ENCODE measurements at places on chromosomes 13 and 19.

DNA sequence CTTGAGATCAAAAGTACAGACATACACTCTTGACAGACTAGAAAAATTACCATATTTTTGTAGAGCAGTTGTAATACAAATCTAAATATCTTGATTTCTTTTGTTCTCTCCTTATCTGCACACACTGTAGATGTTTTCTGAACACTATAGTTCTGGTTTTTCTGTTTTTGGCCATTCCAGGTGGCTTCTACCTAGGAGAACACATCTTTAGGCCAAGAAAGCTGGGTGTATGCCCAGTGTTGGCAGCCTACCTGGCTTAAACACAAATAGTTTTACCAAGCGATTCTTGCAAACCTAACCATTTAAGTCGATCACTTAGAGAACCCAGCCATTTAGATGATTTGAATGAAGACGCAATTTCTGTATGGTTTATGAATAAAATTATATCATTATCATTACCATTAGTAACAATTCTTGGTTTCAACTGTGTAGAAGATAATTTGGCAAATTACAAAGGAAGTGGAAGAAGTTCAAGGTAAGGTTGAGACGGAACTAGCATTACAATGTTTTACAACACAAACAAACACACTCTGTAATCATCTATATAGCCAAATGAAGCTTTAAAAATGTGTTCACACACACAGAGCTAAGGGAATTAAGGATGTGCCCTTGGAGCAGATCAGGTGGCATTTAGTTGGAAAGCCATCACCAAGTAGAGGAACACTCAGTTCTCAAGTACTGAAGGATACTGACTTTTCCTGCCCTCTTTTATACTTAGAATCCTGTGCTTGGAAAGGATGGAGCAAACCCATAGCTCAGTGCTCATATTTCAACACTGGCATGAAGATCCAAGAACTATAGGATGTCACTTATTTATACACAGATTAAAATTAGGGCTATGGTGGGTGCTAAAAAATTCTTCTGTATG is 36.2 kb downstream of the ERCC5 start:
- DNase-seq: no peak

DNA sequence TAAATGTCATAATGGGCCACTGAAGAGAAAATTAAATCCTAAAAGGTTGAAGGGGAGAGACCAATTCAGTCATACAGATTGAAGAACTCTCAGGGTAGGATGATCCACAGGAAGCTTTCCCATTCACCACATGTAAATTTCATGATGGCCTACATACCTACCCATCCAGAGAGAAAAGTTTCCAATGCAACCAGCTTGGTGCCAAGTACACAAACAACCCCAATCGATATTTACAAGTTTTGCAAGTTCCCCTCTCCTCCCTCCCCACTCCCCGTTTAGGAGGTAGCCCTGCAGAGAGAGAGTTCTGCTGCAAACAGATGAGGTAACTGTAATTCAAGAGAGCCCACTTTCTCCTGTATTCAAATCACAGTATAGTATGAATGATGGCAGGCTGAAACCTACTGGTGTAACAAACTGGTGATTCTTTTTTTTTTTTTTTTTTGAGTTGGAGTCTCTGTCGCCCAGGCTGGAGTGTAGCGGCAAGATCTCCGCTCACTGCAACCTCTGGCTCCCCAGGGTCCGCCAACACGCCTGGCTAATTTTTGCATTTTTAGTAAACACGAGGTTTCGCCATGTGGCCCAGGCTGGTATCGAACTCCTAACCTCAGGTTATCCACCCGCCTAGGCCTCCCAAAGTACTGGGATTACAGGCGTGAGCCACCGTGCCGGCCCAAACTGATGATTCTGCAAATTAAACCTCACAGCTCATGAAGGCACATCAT is 14.4 kb downstream of the FOXO1 start:
- DNase-seq: no peak

GRCh38 chr19:38892841-38893240 is 6.6 kb downstream of the SIRT2 start:
- DNase-seq: no peak

DNA sequence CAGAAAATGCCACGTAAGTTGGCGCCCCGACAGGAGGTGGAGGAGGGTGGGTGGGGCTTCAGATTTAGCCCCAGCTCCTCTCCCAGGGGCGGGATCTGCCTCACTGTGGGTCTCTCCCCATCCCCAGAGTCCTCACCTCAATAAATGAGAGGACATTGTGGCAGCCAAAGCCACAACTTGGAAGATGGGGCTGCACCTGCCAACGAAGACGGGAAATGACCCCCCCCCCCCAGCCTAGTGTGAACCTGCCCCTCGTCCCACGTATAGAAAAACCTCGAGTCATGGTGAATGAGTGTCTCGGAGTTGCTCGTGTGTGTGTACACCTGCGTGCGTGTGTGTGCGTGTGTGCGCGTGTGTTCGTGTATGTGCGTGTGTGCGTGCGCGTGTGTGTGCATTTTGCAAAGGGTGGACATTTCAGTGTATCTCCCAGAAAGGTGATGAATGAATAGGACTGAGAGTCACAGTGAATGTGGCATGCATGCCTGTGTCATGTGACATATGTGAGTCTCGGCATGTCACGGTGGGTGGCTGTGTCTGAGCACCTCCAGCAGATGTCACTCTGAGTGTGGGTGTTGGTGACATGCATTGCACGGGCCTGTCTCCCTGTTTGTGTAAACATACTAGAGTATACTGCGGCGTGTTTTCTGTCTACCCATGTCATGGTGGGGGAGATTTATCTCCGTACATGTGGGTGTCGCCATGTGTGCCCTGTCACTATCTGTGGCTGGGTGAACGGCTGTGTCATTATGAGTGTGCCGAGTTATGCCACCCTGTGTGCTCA is 1.5 kb upstream of the TRAPPC5 start:
- DNase-seq: no peak

DNA sequence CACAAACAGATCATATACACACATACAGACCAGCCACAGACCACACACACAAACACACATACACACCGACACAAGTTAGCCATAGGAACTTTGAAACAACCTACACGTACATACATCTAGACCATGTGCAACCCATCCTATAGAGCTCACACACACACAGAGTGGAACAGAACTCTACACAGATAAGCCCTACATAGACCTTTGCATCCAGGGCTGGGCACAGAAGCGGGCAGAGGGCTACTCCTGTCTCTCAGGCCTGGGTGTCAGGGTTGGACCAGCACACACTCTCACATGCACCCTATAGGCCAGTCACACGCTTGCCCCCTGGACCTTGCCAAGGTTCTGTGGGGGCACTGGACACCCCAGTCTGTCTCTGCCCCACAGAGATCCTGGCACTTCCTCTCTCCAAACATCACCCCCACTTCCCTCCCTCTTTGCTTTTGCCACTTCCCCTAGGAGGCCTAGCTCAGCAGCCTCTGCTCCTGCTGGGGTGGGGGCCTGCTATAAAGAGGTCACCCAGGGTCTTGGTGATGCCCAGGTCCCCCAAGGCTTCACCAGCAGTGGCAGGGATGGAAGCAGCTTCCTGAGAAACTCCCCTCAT is 5.8 kb upstream of the JUNB start:
- peak; percentile 44 for DNase-seq

GRCh38 chr19:52786078-52786463 is 520 bp downstream of the ZNF600 start:
- no peak for DNase-seq

DNA sequence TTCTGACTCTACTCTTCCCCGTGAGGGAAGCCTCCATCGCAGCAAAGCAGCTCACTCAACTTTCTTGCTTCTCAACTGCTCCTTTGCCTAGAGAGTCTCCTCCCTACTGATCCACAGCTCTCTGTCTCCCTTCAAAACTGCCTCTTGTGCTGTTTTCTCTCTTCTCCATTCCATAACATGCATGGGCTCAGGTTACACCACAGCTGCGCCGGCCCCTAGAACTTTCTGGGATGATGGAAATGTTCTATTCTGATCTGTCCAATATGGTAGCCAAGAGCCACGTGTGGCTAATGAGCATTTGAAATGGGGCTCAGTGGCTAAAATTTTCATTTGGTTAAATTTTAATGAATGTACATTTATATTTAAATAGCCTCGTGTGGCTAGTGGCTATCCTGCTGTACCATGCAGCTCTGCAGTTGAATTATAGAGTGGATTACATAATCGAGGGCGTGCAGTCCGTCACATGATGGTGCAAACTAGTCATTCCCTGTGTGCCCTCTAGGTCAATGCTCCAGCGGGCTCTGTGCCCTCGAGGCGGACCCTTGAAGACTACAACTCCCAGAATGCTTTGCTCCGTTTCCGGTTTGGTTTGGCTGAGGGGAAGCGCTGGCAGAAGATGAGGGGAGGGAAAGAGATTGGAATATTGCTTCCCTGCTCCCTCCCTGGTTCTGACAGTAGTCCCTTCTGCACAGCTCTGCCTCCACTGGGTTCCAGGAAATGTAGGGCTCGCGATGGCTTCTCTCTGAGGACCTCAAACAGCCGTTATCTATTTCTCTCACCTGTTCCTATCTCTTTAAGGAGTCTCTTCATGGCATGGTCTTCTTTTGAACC is 109.8 kb downstream of the CACNA1A start:
- peak; percentile 2 for DNase-seq

GRCh38 chr19:38210458-38210987 is 13.5 kb downstream of the DPF1 start:
- no peak for DNase-seq

DNA sequence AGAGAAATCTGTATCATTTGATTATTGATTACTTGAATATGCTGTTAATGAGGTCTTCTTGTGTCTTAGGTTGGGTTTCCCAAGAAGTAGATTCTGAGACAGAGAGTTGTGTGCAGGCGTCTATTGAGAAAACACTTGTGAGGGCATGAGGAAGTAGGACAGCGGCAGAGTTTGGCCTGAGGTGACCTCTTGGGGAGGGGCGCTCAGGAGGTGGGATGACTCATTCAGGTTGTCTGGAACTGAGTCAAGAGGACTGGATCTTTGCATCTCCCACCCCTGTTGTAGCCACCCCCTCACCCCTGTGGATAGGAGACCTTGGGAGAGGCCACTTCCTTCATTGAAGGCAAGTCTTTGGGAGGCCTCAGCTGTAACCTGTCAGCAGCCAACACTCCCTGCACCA is 35.2 kb upstream of the WDFY2 start:
- DNase-seq: peak; percentile 52
